Cortex of kidney (tissue), 1 donor: ENCODE measurements at places on chromosomes 13 and 19.

DNA sequence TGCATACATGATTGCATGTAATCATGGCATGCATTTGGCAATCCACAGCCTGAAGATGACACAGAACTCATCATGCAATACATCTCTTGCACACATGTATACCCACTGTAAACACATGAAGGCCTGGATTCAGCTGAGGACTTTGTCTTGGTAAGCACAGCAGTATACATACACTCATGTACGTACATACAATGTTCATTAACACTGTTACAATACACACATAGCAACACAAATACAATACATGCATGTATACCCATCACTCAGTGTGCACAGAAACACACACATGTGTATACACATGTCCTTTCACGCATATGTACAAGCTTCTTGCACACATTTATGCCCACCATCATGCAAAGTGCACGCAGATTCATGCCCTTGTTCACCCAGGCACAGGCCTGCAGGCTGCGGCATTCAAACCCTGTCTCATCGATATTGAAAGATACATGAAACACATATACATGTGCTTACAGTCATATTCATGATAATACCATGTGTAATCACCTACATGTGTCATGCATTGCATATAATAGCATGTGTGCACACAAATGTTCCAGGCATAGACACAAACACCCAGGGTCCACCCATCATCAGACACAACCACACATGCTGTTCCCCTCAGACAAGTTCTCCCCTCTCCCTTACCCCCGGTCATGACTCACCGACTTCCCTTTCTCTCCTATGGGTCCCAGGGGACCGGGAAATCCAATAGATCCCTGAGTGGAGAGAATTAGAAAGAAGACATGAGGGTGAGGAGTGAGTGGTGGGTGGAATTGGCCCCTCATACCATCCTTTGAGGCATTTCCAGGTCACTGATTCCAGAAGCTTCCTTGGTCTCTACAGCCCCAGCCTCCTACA is 28.7 kb downstream of the COL5A3 start:
- no peak for DNase-seq

DNA sequence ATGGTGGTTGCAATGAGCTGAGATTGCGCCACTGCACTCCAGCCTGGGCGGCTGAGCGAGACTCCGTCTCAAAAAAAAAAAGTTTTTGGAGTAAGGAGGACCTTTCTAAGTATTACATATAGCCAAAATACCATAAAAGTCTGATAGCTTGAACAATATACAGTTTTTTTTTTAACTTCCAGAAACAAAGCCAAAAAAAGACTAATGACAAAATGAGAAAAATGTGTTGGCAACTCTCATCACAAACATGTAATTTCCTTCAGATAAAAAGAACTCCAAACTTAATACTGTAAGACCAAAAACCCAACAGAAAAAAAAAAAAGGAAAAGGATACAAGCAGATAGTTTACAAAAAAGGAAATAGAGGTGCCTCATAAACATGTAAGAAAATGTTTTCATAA is 68.2 kb upstream of the MED4 start:
- DNase-seq = no peak

- DNase-seq = no peak
Observed at GRCh38 chr19:33482476-33482875, 39.1 kb downstream of the PEPD start.

GRCh38 chr13:63501702-63502101 is 2086.1 kb upstream of the PCDH20 start:
- DNase-seq = no peak

DNA sequence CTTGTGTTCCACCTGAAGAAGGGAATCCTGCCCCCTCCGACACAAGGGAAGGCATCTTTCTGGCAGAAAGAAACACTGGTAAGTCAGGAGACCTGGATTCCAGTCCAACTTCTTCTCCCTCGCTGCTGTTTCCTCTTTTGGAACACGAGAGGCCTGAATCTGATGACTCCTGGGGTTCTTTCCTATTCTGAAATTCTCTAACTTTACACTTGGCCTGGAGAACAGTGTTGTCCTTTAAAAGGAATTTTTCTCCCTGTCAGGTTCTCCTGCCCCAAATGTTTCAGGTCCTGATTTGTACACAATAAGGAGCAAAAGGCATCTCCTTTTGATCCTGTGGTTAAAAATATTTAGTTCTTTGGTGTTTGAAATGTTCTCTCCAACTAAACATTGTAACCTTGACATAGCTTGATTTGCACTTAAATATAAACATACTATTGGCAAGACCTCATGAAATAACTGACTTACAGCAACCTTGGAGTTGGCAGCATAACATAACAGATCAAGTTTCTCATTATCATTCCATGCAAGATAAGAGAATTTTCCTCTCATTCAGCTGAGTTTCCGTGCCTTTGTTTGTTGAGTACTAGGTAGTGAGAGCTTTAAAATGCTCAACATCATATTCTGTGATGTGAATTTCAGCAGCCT is 244.8 kb downstream of the COG6 start:
- DNase-seq = no peak

DNA sequence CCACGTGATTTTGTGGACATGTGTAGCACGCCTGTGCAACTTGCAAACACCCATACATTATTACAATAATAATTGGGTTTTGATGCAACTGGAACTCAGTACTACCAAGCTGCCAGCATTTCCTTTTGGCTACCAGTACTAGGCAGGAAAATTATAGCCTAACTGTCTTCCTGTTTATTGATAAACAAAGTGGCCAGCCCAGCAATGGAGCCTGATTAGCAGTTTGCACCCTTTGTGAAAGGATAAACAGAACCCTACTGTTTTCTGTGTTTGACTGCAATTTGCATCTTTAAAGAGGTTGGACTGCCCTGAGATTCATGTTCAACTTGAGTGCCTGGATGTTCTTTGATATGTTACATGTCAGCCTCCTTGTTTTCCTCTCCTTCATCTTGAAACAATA is 173.9 kb downstream of the ZIC5 start:
- no peak for DNase-seq

GRCh38 chr19:44623080-44623479 is 9.7 kb downstream of the IGSF23 start:
- DNase-seq = no peak

DNA sequence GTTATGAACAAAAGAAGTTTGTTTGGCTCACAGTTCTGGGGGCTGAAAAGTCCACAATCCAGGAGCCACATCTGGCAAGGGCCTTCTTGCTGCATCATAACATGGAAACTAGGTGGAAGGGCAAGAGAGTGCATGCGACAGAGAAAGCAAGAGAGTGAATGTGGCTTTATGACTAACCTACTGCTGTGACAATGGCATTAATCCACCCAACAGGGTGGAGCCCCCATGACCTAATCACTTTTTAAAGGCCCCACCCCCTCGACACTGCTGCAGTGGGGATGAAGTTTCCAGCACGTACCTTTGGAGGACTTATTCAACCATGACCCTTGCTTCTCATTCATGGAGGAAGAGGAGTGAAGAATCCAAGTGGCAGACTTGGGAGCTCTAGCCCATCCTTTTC is 30.0 kb upstream of the RFXAP start:
- DNase-seq = no peak

GRCh38 chr13:38630780-38631179 is 56.1 kb upstream of the FREM2 start:
- no peak for DNase-seq

DNA sequence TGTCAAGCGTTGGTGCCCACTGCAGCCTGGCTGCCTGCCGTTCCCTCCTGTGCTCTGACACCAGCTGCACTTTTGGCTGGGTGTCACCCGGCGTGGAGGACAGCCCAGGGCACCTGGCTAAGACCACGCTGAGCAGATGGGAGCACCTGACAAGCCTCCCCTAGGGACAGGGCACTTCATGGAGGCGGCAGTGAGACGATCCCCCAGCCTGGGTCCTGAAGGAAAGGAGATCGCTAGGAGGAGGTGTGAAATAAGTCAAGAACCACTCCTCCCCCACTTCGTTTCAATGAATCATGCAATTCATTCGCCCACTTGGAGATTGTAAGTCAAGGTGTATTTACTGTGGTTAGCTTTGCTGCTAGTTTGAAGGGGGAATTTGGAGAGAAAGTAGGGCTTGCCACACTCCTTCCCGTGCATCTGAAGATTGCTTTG is 38.8 kb downstream of the VSTM2B start:
- no peak for DNase-seq

GRCh38 chr19:18098891-18099622 is 1.5 kb downstream of the MAST3 start:
- DNase-seq = no peak

DNA sequence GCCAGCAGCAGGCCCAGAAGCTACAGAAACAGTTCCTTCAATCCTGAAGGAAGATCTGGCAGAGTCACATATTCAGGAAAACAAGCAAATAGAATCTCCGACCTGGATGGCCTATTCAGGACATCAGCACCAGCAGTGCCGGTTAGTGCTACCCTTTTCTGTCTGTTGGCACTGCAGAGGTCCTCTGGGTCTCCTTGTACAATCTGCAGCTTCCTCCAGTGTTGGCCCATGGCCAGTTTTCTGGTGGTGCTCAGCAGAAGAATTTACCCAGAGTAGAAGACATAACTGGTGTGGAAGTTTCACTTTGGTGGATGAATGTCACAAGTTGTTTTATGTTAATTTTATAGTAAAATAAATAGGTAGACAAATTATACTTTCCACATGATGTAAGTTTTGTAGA is 498.1 kb downstream of the COG6 start:
- DNase-seq = no peak

GRCh38 chr13:30766231-30766630 is 30.9 kb downstream of the ALOX5AP start:
- DNase-seq = no peak

DNA sequence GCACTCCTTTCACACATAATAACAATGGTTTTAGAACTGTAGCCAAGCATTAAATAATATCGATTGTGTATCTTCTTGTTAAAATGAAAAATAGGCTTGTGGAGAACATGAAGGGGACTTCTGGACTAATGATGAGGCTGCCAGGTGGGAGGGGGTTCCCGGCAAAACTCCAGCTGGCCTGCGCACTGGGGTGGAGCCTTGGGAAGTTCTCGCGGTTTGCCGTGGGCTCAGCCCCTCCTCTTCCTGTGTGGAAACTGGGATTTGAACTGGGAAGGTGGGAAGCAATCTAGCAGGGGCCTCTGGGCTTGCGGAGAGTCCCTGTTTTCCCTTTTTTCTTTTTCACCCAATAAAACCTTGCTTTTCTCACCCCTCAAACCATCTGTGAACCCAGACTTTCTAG is 113.7 kb upstream of the SLITRK1 start:
- no peak for DNase-seq

DNA sequence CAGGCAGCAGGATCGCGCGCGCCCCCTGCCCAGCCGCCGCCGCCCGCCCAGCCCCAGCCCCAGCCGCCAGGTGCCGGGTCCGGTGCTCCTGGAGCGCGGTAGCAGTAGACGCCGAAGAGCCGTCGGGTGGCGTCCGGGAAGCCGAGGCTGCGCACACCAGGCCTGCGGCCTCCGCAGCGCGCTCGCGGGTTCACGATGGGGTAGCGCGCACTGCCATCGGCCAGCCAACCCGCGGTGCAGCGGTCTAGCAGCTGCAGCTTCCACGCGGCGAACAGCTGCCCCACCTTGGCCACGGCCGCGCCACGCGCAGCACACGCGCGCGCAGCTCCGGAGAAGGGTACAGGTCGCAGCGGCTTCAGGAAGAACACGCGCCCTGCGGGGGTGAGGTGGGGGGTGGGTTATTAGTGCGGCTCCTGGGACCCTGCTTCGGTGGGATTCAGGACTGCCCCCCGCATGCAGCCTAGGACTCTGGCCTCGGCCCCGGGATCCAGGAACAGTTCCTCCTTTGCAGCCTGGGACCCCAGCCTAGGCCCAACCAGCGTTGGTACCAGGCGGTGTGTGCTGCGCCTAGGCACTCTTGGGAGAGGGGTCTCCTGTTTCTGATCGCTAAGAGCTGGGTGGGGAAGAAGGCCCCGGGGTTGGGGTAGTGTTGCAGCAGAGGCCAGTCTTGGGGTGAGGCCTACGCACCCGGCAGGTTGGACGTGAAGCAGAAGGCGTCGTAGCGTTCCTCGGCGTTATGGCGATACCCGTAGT is 15.1 kb downstream of the TM6SF2 start:
- no peak for DNase-seq

DNA sequence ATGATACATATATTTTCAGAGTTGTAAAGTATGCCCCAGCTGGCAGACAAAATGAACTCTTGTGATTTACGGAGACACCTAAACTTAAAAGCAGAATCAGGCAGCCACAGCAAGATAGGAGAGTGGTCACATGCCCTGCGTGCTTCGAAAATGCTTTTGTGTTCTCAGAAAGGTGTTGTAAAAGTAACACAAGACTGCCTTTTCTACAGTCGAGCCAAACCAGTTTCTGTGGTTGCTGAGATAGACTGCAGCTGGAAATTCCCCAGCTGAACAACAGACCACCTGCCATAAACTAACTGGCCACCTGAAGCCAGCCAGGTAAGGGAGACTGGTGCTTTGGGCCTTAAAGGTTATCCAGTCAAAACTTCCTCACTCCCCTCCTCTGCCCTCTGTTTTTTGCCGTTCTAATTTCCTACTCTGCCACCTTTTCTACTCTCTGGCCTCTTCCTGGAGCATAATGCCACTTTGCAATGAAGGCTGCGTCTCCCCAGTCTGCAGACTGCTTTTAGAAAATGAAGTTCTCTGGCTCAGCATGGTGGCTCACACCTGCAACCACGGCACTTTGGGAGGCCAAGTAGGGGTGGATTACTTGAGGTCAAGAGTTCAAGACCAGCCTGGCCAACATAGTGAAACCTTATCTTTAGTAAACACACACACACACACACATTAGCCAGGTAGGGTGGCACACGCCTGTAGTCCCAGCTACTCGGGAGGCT is 381.2 kb upstream of the SLITRK1 start:
- DNase-seq = no peak

- DNase-seq = no peak
Observed at GRCh38 chr13:40315416-40316064, 350.9 kb downstream of the FOXO1 start.

DNA sequence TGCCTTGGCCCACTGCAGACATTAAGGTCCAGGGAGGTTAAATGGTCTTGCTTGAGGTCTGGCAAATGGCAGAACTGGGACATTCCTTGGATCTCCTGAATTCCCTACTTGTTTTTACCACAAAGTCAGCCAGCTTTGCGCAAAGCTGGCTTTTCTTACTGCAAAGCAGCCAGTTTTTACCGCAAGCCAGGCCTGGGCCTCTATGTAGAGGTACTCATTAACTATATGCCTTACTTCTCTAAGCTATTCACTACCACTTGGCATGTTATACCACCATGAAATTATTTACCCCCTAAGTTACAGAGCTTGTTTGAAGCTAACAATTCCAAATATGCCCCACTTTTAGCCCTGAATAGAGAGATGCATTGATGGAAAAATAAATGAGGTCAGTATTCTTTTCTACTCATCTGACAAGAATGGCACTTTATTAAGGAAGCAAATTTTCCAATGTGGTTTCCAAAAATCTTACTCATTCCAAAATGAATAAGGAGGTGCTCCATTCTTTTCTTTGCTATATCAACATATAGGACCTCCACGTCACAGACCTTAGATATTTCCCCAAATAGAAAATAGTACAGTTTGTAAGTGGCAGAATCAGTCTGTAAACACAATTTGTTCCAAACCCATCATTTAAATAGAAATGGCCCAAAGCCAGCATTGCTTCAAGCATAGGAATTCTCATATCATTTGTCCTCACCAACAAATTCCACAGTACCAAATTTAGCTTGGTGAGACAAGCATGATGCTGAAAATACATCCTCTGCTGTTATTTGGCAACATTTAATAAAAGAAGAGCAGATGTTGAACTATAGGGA is 143.9 kb upstream of the TSC22D1 start:
- no peak for DNase-seq
